ENCODE measurements at places on chromosomes 6 and 20.

DNA sequence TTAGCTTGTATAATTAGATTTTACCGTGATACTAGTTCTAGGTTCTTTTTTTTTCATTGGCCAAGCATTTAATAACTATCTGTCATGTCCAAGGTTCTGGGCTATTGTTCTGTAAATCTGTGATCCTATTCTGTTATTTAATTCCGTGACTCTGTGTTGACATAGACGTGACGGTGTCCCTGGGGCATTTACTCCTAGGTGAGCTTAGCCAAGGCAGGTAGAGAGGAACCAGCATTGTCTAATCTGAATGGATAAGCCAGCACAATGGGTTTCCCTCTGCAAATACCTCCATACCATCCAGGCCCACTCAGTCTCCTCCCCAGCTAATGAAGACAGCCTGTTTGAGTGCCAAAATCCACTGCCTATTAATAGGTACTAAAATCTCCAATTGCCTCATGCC lies 8.9 kb upstream of the CDSN start:
- DNase-seq: no peak

GRCh38 chr6:100137759-100138158 lies 143.7 kb upstream of the MCHR2 start:
- DNase-seq: no peak

DNA sequence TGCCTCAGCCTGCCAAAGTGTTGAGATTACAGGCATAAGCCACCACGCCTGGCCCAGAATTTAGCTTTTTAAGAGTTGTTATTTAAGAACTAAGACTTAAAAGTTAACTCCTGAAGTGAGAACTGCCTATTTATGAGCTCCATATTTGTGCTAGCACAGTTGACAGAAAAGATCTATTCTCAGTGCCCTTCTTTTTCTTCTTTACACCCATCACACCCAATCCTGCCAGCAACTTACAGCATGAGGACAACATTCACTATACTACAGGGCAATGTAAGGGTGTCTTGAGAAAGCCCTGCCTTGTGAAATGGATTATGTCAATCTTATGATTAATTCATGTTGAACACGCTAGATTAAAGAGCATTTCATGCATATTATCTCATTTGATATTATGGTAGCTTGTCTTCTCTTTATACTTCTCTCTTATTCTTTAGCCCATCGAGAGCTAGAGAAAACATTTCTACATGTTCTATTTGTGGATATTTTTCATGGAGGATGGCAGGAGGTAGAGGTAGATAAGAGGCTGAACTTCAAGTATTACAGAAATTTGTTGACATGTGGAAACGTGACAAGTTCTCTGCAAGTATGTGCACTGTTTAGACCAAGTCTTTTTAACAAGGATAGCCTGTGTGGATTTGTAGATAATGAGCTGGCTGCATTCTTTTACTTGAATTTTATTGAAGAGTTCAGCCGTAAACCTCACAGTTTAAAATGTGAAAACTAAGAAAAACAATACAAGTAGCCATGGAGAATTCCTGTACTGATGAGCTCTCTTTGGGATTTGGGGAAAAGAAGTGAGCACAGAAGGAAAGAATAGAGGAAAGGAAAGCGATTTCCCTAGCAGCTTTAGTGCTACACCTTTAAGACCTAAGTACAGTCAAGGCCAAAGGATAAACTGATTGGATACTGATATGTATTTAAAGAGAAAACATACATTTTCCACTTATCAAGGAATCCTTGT lies 212.2 kb downstream of the ARHGAP18 start:
- no peak for DNase-seq

DNA sequence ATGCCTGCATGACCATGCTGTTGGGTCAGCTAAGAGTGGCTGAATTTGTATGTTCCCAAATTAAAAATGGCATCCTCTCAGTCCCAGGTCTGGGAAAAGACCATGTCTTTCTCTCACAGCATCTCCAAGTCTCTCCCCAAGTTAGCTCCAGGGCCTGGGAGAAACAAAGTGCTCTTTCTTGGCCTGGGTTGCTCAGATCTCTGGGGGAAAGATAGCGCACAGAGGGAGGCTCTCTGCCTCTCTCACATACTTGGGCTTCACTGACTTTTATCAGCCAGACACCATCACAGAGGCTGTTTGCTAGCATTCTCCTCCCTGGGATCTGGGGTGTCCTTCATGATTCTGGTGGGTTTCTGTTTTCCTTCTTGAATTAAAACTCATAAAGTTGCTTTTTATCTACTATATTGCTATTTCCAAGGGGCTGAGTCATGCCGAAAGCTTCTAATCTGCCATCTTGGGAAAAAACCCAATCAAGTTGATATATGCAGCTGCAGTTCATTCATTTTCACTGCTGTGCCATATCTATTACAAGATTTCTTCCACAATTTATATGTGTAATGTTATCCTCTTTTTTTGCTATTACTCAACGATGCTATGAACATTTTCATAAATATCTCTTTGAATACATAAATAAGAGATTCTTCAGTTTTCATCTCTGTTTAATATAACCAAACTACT lies 190.2 kb downstream of the MOXD1 start:
- no peak for DNase-seq

DNA sequence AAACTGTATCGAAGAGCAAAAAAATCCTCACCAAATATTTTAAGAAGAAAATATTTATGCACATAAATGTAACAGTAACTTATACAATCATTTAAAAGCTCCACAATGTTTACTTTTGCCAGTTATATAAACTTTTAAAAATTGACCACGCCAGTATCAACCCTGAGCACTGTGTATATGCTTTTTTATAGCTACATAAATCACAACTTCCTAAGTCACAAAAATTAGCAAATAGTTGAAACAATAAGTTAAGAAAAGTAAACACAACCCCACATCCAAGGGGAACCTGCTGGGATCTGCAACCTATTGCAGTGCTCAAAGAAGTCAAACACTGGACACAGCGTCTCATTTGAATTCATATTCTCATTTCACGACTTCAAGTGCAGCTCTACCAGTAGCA lies 89.8 kb upstream of the DST start:
- no peak for DNase-seq

GRCh38 chr6:165782812-165783211 lies 119.8 kb upstream of the PDE10A start:
- DNase-seq: no peak

Measured in islet precursor cell (in vitro differentiated cells).